ENCODE measurements at places on chromosomes 7 and 10.

DNA sequence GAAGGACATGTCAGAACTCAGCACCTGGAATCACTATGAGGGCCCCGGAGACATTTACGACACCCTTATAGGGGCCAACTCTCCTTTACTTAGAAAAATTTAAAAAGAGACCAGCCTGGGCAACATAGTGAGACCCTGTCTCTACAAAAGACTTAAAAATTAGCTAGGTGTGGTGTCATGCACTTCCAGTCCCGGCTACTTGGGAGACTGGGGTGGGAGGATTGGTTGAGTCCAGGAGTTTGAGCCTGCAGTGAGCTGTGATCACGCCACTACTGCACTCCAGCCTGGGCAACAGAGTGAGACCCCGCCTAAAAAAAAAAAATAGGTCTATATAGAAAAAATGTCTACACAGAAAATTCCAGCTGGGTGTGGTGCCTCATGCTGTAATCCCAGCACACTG, 7.5 kb upstream of the CYTH3 start:
- no peak for DNase-seq

GRCh38 chr7:134140889-134141867, 14.0 kb downstream of the LRGUK start:
- DNase-seq, result peak; percentile 62

DNA sequence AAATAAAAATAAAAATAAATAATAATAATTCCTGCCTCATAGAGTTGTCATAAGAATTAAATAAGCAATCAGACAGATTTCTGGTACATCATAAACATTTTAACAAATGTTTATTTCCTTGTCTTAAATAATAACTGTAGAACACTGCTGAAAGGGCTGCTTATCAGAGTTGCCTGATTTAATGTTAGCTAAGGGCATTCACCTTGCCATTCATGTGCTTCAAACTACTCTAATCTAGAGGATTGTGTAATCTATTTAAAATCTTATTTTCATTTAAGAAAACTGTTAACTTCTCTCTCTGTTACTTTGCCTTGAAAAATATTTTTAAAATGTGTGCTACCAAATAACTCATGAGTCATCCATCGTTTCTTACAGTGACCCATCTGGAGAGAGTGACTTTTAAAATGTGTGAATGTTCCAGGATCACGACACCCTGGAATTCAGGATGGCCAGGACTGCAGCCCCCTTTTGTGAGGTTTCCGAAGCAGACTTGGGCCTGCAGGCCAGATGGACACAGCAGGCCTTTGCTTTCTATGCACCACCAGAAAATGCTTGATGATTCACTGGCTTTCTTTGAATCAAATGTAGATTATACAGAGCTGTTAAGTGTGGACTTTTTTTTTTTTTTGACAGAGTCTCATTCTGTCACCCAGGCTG, 109.1 kb upstream of the TNS3 start:
- DNase-seq, result no peak

GRCh38 chr7:111057066-111057465, 33.9 kb upstream of the LRRN3 start:
- no peak for DNase-seq

- no peak for DNase-seq
These were observed 20.6 kb upstream of the TBXAS1 start for GRCh38 chr7:139808427-139808826.

DNA sequence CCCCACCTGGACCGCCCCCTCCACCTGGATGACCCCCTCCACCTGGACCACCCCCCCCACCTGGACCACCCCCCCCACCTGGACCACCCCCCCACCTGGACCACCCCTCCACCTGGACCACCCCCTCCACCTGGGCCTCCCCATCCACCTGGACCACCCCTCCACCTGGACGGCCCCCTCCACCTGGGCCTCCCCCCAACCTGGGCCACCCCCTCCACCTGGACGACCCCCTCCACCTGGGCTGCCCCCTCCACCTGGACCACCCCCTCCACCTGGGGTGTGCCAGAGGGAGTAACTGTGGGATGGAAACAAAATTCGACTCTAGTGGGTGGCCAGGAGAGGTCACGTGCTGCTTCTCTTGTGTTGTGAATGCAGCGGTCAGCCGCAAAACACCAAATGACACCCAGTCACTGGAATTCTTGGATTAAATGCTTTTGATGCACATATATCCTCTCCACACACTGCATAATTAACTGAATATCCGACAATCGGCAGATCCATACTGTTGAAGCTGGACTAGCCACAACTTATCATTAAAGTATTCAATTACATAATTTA, 316.7 kb downstream of the PTPRN2 start:
- no peak for DNase-seq

- no peak for DNase-seq
These were observed 86.8 kb downstream of the ANKRD7 start for GRCh38 chr7:118311121-118311836.

DNA sequence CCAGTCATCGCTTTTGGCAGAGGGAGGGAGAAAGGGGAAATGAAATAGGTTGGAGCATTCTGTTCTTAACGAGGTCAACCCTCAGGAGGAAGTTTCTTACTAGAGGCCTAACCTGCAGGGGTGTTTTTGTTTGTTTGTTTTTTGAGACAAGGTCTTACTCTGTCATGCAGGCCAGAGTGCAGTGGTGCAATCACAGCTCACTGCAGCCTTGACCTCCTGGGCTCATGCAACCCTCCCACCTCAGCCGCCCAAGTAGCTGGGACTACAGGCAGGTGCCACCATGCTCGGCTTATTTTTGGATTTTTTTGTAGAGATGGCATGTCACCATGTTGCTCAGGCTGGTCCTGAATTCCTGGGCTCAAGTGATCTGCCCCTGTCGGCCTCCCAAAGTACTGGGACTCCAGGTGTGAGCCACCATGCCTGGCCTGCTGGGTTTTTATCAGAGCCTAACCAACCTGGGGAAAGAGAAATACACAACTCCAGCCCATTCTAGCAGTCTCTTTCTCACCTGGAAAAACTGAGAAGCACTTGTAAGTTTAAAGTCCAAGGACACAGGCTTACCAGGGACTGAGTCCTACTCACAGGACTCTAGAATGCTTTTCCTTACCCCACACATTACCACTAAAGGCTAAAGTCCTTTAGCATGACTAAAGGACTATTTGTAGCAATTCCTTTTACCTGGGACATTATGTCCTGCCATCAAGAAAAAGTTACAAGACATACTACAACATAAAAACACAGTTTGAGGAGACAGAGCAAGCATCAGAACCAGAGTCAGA, 101.0 kb upstream of the EGFR start:
- DNase-seq, result no peak

- no peak for DNase-seq
These were observed 42.4 kb downstream of the STRA8 start for GRCh38 chr7:135275971-135276580.
